Ecto neural progenitor cell (in vitro differentiated cells): ENCODE measurements at places on chromosomes 16 and 17.

DNA sequence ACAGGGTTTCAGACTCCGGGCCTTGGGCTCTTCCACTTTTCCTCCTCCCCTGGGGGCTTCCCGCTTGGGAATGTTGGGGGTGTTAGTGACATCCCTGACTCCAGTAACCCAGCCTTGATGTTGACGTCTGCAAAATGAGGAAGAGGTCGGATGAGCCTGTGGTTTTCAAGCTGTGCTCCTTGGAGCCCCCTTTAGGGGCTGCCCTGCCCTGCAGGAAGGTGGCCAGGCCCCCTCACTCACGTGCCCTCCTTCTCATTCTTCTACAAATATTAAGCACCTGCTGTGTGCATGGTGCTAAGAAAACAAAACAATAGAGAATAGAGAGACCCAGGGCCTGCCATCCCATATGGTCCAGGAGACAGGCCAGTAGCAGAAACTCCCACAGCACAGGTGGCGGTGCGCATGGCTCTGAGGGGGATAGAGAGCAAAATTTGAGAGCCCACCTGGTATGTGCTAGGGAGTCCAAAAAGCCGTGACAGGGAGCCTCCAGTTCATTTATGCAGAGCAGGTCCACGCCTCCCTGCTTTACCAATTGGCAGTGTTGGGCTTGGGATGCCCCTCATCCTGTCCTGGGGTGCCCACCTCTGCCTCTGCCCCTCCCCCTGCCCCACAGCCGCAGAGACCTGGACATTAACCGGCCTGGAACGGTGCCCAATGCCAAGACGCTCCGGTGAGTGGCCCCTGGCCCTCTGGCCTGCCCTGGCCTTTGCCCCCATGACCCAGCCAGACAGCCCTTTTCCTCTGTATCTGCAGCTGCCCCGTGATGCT lies 7.4 kb downstream of the NDRG4 start:
- no peak for DNase-seq

DNA sequence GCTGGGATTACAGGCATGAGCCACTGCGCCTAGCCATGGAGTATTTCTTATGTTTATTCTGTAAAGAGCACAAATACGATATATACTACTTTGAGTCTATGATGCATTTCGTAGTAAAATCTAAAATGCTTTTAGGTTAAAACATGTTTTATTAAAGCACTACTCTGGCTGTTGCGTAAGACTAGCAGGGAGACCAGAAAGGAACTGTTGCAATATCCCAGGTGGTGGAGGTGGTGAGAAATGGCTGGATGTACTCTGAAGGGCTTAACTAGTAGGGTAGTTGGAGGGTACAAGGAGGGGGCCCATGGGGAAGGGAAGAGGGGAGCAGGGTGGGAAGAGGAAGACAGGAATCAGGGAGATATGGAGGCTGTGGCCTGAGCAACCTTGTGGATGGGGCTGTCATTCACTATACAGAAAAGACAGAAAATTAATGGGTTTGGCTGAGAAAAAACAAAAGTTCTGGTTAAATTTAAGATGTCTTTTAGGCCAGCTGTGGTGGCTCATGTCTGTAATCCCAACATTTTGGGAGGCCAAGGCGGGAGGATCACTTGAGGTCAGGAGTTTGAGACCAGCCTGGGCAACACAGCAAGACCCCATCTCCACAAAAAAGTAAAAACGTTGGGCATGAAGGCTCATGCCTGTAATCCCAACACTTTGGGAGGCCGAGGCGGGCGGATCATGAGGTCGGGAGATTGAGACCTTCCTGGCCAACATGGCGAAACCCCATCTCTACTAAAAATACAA lies 35.8 kb downstream of the ST3GAL2 start:
- DNase-seq = no peak

DNA sequence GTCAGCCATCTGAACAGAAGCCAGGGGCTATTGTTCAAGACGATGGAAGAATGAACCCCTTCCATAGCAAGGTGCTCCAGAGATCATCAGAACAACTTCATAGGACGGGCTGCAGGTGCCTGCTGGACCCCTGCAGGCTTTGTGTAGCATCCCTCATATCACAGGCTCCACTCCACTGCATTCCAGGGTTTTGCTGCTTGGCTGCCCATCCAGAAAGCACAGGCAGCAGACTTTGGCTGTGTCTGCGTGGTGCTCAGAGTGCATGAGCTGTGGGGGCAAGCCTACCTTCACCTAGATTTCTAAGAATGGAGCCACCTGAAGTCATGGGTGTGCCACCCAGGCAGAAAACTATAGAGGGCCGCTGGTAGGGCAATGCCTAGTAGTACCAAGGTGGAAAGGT lies 93.9 kb upstream of the NLRP1 start:
- no peak for DNase-seq

- no peak for DNase-seq
These were observed 20.4 kb downstream of the PRKCA start for GRCh38 chr17:66322764-66323163.

DNA sequence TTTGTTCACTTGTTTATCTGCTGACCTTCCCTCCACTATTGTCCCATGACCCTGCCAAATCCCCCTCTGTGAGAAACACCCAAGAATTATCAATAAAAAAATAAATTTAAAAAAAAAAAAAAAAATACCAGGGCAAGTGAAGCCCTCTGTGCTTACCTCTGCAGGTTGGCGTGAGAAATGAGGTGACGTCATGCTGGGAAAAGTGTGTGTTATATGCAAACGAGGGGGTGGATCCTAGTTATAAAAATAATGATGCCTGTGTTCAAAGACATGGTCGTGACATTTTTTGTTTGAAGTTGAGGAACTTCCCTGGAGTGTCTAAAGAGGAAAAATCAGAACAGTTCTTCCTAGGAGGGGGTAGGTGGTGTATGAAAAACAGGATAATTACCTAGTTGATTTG lies 20.2 kb downstream of the TMC7 start:
- DNase-seq = no peak

- DNase-seq = no peak
These were observed 8.5 kb downstream of the KRTAP1-5 start for GRCh38 chr17:41018541-41018940.

GRCh38 chr16:2428051-2428783 lies 1.0 kb upstream of the CCNF start:
- DNase-seq = no peak

GRCh38 chr17:1829216-1829591 lies 498 bp downstream of the SMYD4 start:
- no peak for DNase-seq

DNA sequence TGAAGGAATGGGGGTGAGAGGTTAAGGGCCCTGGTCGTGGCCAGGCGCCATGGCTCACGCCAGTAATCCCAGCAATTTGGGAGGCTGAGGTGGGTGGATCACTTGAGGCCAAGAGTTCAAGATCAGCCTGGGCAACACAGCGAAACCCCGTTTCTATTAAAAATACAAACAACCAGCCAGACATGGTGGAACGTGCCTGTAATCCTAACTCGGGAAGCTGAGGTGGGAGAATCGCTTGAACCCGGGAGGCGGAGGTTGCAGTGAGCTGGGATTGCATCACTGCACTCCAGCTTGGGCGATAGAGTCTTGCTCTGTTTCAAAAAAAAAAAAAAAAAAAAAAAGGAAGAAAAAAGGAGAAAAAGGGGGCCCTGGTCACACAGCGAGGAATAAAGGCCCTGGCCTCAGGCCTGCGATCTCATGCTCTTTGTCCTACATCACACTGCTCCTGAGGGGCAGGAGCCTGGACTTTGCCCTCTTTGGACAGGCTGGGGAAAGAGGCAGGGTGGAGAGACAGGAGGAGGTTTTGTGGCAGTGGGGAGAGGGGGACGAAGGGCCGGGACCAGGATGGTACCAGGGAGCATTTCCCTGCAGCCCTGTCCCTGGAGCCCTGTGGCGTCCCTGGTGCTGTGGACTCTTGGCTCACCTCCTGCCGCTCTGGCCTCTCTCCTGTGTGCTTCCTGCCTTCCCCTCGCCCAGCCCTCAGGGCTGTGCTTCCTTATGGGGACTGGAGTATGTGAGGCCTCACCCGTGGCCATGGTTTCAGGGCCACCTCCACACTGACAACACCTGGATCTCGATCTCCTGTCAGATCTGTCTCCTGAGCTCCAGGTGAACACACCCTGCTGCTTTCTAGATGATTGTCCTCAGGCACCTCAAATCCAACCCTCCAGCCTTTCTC lies 19.7 kb upstream of the SLC25A19 start:
- no peak for DNase-seq

- DNase-seq = no peak
These were observed 157.7 kb downstream of the CCDC182 start for GRCh38 chr17:57587193-57587969.

- DNase-seq = no peak
These were observed 3.8 kb upstream of the CD7 start for GRCh38 chr17:82320956-82321927.

- peak; percentile 83 for DNase-seq
These were observed 4.9 kb downstream of the MLKL start for GRCh38 chr16:74695450-74696422.

GRCh38 chr17:61469474-61469873 lies 17.3 kb downstream of the TBX4 start:
- no peak for DNase-seq

DNA sequence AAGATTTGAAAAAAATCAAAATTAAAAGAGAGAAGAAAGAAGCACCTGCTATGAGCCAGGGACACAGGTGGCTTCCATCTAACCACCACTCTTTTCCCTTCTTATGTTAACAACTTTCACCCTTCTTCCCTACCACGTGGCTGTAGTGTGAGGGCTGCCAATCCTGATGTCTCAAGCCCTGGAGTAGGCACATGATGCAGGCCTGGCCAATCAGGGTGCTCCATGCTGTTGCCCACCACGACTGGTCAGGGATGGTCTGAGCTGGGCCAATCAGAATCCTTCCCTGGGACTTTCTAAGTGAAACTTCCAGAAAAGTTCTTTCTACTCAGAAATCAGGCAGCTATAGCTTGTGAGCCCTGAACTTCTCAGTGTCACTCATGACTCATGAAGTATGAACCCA lies 140.7 kb downstream of the SDK2 start:
- DNase-seq = no peak

DNA sequence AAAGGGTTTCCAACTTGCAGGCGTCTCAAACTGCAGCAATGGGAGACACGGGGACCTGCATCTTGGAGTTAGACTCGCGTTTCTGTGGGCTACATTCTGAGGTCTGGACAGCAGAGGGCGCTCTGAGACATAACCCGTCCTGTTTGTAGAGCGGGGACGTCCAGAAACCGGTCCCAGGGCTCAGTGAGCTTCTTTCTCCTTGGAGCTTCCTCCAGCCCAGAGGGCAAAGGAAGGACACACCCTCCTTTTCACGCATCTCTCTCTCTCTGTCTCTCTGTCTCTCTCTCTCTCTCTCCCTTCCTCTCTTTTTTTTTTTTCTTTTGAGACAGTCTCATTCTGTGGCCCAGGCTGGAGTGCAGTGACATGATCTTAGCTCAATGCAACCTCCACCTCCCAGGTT lies 19.8 kb downstream of the COX4I1 start:
- DNase-seq = peak; percentile 91

GRCh38 chr17:70535986-70536385 lies 366.7 kb downstream of the KCNJ2 start:
- no peak for DNase-seq

DNA sequence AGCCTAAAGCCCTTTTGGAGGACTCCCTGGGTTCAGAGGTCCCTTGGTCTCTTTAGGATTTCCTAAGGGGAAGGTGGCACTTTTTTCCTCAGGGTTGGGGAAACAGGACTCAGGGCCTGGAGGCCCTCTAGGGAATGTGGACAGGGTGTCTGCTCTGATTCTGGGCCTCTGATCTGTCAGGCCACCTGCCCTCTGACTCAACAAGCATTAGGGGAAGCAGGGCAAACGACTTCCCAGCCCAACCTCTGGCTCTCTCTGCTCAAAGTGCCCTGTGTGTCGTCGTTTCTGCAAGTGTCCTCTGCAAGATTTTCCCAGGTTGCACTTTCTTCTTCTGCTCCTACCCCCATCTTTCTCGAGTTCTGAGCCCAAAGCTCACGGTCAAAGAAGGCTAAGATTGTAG lies 6.6 kb upstream of the IGFBP4 start:
- DNase-seq = no peak
